NCI-H1105 treated with DMSO at 0.1 percent for 48 hours (cell line): ENCODE measurements at places on chromosomes 4 and X.
A peak's percentile ranks its signal among the peaks of the same experiment; 100 is the strongest.

- DNase-seq, result peak; percentile 72
Measured at GRCh38 chr4:40662962-40663604, 33.4 kb upstream of the RBM47 start.

- no peak for DNase-seq
Measured at GRCh38 chr4:123553733-123554637, 157.4 kb downstream of the SPRY1 start.

GRCh38 chrX:151393514-151393913 lies 3.5 kb upstream of the VMA21 start:
- no peak for DNase-seq

- DNase-seq, result no peak
Measured at GRCh38 chr4:187086151-187086550, 362.5 kb upstream of the FAT1 start.

DNA sequence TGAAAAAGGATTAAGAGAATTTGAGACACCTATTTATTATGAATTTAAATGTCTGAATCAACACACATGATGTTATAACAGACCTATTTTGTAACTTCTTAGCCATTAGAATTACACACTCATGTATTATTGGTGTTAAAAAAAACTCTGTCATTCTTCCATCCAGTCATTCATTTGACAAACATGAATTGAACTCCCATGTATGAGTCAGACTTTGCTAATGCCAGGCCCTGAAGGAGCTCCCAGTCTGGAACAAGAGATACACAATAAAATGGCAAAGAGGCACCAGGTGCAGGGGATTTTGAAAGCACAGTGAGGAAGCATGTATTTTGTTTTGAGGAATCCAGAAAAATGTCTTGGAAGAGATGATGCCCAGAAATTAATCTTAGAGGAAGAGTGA lies 87.7 kb upstream of the EFHC2 start:
- DNase-seq, result no peak

DNA sequence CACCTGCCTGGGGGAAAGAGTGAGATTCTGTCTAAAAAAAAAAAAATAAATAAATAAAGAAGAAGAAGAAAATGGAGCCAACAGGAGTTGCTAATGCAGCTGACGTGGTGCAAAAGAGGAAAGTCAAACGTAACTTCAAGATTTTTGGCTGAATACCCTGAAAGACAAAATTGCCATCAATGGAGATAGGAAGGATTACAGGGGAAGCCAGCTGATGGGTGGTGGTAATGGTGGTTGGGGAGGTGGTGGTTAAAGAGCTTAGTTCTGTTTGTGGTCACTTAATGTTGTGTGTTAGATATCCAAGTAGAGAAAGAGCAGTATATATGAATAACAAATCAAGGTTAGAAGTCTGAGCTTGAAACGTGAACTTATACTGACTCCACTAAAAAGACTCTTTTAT lies 225.4 kb downstream of the ARHGAP24 start:
- DNase-seq, result no peak

GRCh38 chr4:139241784-139242151 lies 38.3 kb downstream of the MGARP start:
- DNase-seq, result no peak

DNA sequence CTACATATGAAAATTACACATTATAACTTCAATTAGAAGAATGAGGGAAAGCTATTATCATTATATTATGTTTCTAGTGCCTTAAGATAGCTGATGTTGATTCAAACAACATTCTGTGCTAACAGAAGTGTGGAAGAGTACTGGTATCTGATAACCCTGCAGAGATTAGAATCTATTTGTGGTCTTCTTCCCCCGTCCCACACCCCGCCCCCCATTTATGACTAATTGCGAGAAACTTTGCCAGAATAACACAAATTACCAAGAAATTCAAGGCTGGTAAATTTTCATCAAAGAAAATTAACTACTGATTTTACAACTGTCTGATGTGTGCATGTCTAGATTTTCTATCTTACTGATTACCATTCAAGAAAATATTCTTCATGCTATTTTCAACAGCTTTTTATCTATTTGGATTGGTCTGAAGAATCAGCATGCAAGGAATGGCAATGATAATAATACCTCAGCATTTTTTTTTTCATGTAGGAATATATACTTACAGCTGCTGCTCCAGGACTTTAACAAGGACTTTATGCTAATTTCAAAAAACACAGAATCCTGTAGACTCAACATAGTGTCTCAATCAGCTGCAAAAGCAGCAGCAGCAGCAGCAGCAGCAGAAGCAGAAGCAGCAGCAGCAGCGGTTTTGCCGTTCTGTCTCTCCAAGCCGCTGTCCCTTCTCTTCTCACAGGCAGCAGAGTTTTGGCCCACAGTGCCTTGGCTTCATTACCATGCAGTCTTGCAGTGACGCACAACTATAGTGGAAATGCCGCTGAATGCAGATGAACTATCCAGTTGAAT lies 126.7 kb downstream of the FRYL start:
- DNase-seq, result no peak

DNA sequence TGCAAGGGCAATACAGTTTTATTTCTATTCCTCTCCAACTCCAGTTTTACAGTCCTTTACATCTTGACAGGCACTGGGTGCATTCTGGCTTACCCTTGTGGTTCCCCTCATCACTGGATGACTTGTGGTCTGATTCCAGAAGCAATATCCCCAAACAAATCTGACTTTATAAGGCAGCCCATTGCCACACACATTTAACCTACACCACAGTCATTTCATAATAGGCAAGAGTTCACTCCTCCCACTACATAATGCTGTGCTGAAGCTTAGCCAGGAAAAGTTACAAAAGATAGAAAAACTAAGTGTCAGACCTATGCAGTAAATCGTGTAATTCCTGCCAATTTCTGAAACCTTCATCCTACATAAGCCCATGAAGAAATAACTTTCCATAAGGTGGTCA lies 82.9 kb upstream of the MID1IP1 start:
- DNase-seq, result no peak

GRCh38 chr4:176791591-176792325 lies 964 bp downstream of the VEGFC start:
- no peak for DNase-seq

GRCh38 chr4:133154725-133155124 lies 5.6 kb downstream of the PCDH10 start:
- DNase-seq, result no peak

GRCh38 chr4:913280-913618 lies 18.9 kb downstream of the GAK start:
- no peak for DNase-seq

DNA sequence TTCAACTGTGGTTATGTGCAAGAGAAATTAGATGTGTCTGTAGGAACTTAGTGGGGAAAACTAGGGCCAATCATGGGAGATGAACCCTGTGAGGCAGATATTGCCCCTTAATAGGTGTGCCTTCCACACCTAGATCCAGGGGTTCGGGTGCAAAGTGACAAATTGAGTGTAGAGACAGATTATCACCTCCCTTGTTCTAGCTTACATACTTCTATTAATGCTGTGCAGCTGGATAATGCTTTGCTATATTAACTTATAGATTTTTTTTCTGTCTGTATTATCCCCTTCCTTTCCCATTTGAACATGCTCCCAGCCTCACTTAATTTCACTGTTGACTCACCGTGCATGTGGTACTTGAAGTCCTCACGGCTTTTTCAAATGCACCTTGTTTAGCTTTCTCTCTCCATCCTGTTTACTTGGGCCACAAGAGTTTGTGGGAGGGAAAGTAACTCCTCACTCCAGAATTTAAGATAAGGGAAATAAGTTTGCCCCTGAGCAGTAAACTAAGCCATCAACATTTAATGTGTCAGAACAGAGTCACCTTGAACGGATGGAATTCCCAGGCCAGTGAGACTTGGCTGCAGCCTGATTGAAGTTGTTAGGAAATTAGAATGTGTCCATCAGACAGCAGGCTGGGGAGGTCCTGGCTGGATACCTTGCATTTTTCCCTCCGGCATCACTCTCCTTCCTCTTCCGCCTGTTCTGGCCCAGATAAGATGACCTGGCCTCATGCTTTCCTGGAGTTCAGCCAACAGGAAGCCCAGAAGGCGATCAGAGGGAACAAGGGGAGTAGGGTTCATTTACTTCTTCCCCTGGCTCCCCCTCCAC lies 478.4 kb downstream of the BCOR start:
- DNase-seq, result no peak

GRCh38 chr4:84085986-84086385 lies 413.1 kb downstream of the NKX6-1 start:
- DNase-seq, result no peak

DNA sequence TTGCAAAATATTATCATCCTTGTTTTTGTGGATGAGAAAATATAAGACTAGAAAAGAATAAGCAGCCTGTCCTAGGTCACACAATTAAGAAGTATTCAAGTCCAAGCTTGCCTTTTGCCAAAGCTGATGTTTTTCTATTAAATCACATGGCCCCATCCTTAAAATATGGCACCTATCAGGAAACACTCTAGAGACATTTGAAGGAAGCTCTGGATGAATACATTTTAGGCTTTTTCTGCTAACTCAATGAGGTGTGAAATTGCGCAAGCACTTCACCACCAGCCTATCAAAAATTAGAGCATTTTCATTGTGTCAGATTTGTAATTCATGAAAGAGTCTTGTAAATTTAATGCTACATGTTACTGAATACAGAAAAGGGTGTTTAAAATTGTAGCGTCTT lies 251.1 kb upstream of the MAD2L1 start:
- DNase-seq, result peak; percentile 69

DNA sequence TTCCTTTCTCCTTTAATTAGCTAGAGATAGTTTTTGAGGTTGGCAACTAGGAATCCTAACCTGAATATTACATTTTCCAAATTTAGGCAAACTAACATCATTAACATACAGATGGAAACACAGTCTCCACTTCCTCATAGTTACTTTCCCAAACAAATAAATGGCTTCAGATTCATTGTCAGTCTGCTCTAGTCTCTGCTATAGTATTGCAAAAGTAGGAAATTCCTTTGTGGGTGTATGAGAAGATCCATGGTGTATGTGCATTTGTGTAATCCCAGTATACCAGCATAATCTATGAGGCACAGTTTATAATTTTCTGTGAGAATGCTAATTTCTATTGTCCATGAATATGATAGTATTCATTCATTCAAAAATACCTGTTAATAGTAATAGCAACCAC lies 3.0 kb upstream of the NDP start:
- DNase-seq, result no peak

GRCh38 chrX:25941087-25941486 lies 197.1 kb upstream of the MAGEB18 start:
- no peak for DNase-seq

GRCh38 chr4:187179086-187180058 lies 455.7 kb upstream of the FAT1 start:
- DNase-seq, result peak; percentile 18

DNA sequence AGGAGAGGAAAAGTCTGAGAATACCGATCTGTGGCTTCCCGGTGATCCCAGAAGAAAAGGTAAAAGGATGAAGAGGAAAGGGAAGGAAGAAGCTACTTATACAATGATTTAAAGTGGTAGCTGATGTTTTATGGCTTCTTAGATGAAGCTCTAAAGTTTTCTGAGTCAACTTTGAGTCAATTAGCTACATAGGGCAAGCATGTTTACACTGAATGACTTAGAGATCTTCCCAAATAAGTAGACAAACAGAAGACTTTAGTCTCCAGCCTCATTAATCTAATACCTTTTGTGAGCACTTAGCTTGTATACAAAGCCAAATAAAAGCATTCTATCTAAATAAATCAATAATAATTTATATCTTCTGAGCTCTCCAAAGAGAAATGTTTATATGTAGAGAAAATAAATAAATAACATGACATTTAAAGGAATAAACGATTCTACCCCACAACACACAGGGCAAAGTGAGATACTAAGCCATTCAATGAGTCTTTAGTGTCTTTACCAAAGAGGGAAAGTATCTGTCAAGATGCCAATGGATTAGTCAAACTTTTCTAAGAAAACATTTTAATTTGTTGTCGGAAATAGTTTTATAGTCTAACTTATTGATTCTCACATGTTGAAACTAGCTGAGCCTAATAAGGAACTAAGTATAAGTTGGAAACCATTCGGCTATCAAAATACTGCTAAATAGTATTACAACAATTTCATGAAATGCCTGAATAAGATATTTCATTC lies 46.0 kb upstream of the TMEM184C start:
- no peak for DNase-seq

- DNase-seq, result no peak
Measured at GRCh38 chrX:3046253-3047240, 5.3 kb downstream of the ARSF start.

GRCh38 chr4:105471566-105472176 lies 2.2 kb downstream of the PPA2 start:
- peak; percentile 60 for DNase-seq

DNA sequence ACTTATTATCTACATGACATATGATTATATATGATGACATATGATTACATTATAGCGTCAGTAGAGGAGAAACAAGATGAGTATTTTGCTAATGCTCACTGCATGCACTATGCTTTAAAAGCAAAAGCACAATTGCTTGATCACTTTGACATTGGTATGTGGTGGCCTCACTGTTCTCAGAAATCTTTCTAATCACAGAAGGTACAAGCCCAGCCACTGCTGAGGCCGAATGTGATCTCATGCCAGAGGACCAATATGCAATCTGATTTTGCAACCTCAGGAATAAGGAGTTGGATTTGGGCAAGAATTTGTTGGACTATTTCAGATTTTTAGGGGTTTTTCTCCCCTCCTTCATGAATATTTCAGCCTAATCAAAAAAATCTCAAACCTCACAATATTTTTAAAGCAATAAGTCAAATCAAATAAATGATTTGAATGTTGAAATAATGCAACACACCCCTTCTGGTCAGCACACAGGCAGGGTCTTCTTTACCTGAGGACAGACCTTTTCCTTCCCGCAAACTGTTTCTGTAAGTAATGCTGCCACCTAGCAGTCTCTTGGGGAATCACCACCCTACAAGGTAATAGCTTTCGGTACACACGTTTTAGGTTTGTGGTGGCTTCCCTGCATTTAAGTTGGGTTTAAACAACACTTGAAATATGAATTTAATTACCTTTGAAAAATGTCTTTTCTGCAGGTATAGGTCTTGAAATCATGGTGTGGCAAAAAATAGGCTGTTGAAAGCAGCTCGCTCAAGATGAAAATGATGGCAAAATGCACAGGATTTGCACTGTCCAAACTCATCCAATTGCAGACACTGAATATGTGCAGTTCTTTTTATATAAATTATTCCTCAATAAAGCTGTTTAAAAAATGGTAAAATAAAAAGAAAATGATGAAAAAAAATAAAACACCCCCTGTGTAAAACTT lies 4.8 kb upstream of the CXCL13 start:
- peak; percentile 38 for DNase-seq

GRCh38 chr4:128512767-128513322 lies 225.2 kb upstream of the PGRMC2 start:
- DNase-seq, result no peak

GRCh38 chr4:101158507-101158906 lies 188.8 kb downstream of the PPP3CA start:
- no peak for DNase-seq

GRCh38 chr4:148514041-148514440 lies 71.8 kb upstream of the NR3C2 start:
- DNase-seq, result no peak

GRCh38 chr4:5500165-5500564 lies 208.2 kb downstream of the EVC2 start:
- no peak for DNase-seq
